ENCODE measurements at places on chromosomes 6 and 20. TPM values are rescaled to one million over a fixed set of nuclear protein-coding genes. Genes with fewer than 3 reads are reported as not detected.

DNA sequence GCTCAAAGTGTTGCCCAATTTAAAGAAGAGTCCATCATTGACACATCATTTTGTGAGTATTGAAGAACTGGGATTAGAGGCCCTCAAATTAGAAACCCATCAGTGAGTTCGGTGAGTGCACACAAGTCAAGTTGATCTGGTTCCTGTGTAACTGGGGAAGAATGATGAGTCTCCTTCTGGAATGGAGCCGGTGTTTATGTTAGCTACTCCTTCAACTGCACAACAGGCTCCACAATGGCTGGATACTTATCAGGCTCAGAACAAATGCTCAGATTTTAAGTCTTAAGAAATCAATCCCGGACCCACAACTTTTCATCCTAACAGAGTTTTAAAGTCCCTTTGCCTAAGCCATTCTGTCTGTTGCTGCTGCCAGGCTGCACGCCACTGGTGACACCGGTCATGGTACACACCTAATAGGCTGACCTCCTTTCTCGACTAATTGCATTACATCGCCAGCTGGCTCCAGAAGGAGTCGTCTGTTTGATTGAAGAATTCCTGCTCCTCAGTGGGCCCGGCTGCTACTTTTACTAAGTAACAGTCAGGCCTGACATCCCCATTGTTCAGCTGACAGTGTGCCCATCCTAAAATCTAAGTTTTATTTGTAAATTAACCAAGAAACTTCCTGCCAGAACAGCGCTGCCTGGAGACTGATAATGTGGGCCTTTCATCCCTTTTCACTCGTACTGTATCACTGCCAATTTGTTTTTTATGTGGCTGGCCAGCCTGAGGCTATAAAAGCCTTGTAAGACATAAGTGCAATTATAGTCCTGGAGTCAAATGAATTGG lies 130.4 kb downstream of the INSM1 start:
- peak; percentile 88 for DNase-seq

DNA sequence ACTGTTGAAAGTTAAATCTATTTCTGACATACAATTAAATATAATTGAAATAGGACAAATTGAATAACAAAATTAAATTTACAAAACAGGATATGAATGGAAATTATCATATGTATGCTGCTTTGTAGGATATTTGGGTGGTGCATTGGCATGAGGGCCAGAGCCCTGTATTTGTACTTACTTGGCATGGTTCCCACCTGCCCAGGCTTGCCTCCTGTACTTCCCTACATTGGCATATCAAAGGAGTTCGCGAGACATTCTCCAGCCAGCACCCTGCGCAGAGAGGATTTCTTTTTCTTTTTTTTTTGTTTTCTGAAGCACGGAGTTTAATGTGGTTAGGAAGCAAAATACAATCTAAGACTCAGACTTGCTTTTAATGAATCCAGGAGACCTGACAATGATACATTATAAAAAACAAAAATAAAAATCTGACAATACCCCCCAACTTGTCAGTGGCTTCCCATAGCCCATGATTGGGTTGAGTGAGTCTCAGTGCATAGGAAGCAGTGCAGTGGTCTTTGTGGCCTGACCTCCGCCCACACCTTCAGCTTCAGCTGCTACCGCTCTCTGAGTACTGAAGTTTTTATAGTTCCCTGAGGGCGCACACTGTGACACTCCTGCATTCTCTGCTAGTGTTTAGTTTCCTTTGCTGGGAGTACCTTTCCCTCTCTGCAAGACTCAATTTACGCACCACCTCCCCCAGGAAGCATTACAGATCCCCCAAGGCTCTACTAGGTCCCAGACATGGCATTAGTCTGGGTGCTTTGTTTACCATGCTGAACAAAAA lies 440.8 kb downstream of the UTRN start:
- peak; percentile 88 for DNase-seq

SYNE1 gene
- 20.9 TPM for total RNA-seq

PRICKLE4 gene
- 0.30 TPM for total RNA-seq
